SJSA1 (cell line): ENCODE measurements at places on chromosomes 7 and 10.

GRCh38 chr10:104005172-104005863 lies 38.4 kb downstream of the SLK start:
- no peak for DNase-seq

- DNase-seq: no peak
These were observed 310.7 kb downstream of the GRID1 start for GRCh38 chr10:86055928-86056327.

- no peak for DNase-seq
These were observed 86.8 kb upstream of the BTBD16 start for GRCh38 chr10:122184254-122184653.

- no peak for DNase-seq
These were observed 20.7 kb downstream of the ZNF32 start for GRCh38 chr10:43627942-43628341.

DNA sequence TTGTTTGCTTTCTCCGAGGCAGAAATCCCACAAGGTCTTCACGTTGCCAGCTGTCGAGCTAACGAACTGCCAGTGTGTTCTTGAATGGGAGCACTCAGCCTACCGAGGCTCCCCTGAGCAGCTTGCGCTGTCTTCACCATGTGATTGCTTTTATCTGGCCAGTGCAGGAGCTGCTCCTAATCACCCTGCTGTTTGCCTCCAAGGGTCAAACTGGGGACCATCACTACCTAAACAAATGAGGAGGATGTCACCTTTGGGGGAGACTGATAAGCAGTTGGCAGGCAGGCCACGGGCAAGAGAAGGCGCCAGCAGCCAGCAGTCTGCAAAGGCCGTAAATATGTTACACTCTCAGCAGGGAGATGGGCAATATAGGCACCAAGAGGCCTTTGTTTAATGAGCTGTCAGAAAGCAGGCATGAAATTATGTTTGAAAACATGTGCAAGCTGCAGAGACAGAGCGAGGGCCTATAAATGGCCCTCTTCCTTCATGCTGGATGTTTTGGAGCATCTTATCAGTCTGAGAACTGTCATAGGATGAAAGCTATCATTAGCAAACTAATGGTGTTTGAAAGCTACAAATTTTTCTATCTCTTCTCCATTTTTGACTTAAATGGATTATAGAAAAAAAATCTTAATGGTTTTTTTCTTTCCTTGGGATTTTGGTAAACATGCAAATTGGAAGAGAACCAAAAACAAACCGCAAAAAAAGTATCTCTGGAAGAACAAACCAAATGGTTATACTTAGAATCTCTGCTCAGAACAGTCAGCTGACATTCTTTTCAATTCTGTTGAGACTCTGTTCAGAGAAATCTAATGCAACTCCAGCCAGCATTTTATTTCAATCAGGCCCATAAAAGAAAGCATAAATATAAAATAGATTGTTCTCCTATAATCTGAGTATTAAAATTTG lies 267.3 kb upstream of the NPVF start:
- no peak for DNase-seq

- no peak for DNase-seq
These were observed 7.0 kb upstream of the SPAG6 start for GRCh38 chr10:22338185-22338900.
